ENCODE measurements at places on chromosomes 4 and X.

GRCh38 chrX:109936598-109936997 is 66.3 kb upstream of the TMEM164 start:
- no peak for DNase-seq

GRCh38 chr4:108796173-108796572 is 33.3 kb upstream of the ETNPPL start:
- DNase-seq: no peak

DNA sequence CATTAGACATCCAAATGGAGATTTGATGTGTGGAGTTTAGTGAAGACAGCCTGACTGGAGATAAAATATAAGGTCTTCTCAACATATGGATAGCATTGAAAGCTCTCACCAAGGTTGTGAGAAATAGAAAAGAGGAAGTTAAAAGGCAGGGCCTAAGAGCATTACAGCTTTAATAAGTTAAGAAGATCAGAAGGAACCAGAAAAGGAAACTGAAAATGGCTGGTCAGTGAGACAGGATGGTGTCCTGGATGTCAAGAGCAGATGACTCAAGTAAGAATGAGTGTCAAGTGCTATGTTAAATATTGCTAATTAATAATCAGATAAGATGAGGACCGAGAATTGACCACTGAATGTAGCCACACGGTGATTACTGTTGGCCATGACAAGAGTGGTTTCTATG is 642.9 kb downstream of the STPG2 start:
- DNase-seq: no peak

DNA sequence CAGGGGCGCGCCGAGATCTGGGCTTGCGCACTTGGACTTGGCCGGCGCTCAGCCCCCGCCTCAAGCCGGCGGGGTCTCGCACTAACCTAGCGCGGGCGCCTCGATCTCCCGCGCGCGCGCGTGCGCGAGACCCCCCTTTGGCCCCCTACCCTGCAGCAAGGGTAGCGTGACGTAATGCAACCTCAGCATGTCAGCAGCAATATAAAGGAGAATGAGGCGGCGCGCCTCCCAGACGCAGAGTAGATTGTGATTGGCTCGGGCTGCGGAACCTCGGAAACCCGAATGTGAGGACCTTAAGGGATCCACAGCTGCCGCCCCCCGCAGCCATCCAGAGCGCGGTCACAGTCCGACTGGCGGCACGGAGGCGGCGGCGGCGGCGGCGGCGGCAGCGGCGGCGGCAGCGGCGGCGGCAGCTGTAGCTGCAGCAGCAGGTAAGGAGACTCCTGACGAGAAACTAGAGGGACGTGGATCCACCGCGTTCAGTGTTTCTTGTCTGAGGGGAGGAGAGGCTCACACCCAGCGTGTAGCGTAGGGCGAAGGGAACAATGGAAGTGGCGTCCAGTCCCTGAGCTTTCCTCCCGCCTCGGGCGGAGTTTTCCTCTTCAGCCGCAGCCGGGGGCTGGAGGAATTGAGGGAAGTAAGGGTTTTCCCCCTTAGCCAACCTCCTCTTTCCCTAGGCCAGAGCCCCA is at the start of the genes SATL1 and ZNF711:
Gene SATL1 (minus strand): TSS at position 19 of the 689 bp plus-strand sequence. CDS start 134,811 bp downstream, outside the sequence.
Gene ZNF711 (plus strand): TSS at position 231 of the 689 bp plus-strand sequence. CDS start 3,582 bp downstream, outside the sequence.
- no peak for DNase-seq

- DNase-seq: no peak
Observed at GRCh38 chrX:4932790-4933189, 1219.3 kb upstream of the PRKX start.

- no peak for DNase-seq
Observed at GRCh38 chr4:73916172-73916925, 47.2 kb downstream of the CXCL1 start.
